HFF-Myc (cell line): ENCODE measurements at places on chromosomes 1 and 21.

- no peak for DNase-seq
Measured at GRCh38 chr21:43194303-43195120, 25.7 kb downstream of the CRYAA start.

GRCh38 chr1:63142001-63142400 lies 180.4 kb upstream of the FOXD3 start:
- DNase-seq: no peak

GRCh38 chr21:41673596-41674335 lies 93.1 kb downstream of the RIPK4 start:
- no peak for DNase-seq

DNA sequence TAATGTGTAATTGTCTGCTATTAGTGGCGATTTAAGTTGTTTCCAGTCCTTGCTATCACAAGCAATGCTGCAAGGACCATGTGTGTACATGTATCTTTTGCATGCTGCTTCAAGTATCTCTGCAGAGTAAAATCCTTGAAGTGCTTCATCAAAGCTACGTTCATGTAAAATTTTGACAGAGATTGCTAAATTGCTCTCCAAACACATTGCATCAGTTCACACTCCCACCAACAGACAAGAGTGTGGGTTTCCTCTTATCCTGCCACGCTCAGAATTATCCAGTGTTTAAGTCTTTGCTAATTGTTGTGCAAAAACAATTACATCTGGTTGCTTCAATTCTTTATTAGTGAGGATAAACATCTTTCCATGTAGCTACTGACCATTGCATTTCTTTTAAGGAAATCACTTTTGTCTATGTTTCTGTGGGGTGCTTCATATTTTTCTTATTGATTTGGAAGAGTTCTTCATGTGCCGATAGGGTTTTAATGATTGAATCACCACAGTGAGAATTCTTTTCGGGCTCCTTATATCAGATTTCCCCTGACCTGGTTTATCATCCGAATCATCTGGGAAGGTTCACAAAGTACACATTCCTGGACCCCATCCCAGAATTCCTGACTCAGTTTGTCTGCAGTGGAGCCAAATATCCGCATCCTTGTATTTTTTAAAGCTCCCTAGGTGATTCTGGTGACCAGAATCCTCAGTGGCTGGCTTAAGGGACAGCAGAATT lies 56.3 kb upstream of the GALNT2 start:
- DNase-seq: no peak

DNA sequence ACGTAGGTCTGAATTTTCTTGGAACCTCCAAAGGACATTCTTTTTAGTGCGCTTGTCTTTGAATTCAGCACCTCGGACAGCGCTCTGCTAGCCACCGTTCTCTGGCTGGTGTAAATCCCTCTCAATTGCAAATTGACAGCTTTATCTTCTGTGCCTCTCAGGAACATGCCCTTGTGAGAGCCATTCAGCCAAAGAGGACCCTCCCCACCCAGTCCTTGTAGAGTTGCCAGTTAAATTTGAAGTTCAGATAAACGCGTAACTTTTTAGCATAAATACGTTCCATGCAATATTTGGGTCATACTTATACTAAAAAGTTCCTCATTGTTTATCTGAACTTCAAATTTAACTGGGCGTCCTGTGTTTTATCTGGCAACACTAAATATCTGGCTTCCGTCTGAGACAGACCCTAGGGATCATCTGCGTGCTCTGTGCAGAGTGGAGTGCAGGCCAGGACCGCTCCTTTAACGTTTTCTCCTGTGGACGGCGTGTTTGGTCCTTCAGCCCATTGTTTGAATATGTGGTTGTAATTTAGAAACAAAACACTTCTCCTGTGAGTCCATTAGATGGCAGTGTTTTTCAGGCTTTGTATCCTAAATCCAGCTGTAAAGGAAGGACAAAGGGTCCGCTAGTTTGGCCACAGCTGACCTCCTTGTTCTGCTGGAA lies 7.0 kb downstream of the KCNAB2 start:
- peak; percentile 33 for DNase-seq

- no peak for DNase-seq
Measured at GRCh38 chr1:68046885-68047658, 3.4 kb downstream of the DIRAS3 start.

DNA sequence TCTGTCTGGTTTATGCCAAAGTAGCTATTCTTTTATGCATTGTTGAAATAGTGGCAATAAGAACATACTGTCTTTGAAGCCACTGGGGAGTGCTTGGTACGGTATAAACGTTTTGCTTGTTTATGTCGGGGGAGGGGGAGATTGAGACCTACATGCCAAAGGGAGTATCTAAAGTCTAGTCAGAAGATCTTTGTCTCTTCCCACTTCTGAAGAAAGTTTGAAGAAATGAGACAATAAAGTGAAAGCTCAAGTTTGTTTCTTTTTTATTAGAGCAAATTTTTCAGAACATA lies 6.8 kb downstream of the AKIRIN1 start:
- DNase-seq: no peak
